Upper lobe of right lung (tissue), 1 donor: ENCODE measurements at places on chromosomes 12 and 14. TPM values are rescaled to one million over a fixed set of nuclear protein-coding genes. Genes with fewer than 3 reads are reported as not detected.

DNA sequence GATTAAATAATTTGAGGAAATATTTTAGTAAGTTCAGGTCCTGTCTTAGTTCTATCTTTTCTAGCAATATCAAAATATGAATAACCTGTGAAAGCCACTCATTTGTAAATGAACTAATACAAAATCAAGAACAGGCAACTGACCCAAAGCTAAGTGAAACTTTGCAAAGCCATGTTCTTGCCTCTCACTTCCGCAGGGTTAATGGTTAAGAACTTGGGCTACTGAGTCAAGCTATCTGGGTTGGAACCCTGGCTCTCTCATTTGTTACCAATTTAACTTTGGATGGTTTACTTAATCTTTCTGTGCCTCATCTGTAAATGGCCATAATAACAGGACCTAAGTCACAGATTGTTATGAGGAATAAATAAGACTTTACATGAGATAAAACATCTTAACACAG, 2.8 kb downstream of the KIF21A start:
- DNase-seq = no peak

DNA sequence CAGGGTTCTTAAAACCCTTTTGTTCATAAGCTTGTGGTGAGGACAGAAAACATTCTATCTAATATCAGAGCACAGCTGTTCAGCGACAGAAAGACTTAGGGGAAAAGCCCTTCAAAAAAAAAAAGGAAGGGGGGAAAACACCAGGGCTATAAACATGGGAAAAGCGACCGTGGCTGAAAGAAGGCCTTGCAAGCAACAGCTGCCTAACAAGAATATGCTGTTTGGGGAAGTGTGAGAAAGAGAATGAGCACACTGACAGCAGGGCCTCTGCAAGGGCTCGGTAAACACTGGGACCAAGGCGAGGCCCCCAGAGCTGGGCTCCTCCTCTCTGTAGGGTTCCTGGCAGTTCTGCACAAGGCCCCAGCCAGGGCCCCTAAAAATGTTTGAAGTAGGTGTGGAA, 27.4 kb upstream of the CCND2 start:
- no peak for DNase-seq

DNA sequence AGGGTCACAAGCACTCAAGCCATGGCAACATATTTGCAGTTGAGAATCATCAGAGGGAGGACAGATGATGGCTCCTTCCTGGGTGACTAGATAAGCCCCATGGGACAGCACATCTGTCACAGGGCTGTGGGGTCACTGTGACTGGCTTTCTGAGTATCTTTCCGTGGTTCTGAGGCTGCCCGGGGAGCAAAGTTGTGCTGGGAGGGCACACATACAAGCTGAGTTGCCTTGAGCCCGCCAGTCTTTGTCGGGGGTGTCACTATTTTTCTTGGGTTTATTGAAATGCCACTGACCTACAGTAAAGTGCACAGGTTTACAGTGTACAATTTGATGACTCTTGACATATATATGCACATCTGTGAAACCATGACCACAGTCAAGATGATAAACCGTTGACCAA, 17.2 kb upstream of the KIF26A start:
- peak; percentile 23 for DNase-seq

GRCh38 chr14:99313234-99313633, 41.2 kb upstream of the BCL11B start:
- DNase-seq = no peak

GRCh38 chr14:71529848-71530247, 402.4 kb upstream of the RGS6 start:
- no peak for DNase-seq

GRCh38 chr12:65907513-65907912, 83.2 kb downstream of the HMGA2 start:
- no peak for DNase-seq

DNA sequence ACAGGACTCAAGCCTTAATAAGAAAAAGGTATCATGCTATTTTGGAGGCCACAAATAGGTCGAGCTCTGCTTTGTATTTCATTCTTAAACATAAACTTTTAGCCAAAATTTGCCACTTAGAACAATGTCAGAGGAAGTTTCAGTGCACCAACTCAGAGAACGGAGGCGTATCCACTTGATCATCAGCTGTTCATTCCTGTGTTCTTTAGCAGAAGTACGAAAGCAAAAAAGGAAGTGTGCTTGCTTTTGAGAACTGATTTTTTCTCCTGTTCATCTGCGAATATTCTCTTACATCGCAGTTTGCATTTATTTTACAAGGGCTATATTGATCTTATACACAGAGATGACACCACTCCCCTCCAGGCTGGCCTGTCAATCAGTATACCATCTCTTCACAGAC, 188.6 kb upstream of the SOX5 start:
- DNase-seq = no peak

GRCh38 chr12:25550186-25550585, 2.9 kb downstream of the LMNTD1 start:
- no peak for DNase-seq

DNA sequence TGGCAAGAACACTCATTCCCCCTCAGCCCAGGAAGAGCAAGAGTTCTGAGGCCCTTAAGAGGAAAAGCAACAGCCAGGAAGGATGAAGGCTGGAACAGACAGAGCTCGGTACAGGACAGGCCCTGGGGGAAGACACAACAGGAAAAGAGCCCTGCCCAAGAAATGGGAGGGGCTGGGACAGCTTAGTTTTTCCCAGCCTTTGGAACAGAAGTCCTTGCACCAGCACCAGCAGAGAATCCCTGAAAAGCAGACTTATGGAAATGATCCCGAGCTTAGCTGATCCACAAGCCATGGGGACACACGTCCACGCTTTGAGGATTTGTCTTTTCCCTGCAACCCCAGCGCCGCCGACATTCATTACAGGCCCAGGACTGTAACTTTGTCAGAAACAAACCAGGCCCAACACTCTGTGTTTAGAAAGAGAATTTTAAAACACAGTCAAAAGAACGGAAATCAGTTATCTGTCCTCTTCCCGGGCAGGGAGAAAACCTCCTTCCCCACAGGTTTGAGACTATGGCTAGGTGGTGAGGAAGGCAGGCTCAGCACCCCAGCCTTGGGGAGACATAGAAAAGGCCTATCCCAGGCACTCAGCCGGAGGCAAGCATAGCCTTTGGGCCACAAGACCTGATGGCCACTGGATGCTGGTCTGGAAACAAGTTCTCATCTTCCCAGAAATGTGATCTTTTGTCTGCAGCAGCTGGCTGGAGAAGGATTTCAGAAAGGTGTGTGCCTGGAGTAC, 4.0 kb upstream of the AVIL start:
- DNase-seq = no peak

- no peak for DNase-seq
Measured at GRCh38 chr12:98178126-98178525, 337.3 kb upstream of the TMPO start.

DNA sequence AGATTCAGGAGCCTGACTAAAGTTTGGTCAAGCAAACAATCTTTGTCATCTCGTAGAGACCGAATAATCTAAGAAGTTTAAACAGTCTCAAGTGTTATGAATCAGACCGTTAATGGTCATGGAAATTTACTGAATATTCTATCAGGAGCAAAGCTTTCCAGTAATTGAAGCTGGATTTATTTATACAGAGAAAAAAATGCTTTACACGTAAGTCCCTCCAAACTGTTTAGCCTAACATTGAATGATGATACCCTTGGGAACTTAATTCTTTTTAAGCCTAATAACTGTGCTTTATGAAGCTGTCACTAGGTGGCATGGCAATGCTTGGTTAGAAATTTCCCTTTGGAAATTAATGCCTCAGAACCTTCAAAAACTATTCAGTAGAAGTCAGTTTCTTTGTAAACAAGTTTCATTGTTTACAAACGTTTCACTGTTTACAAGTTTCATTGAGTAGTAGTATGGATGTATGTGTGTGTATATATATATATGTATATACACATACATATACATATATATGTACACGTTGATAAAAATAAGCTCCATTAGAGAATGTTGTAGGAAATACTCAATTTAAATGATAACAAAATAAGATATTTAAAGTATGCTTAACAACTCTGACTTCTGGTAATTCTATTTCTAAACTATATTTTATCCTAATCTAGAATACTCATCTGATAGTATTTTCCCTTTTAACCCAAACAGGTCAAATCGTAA, 32.1 kb downstream of the DEPDC4 start:
- no peak for DNase-seq

SSPN gene
- 15.6 TPM for total RNA-seq

OR6C2 gene
- total RNA-seq = not detected

NANOG gene
- not detected for total RNA-seq

ZNF26 gene
- 11.4 TPM for total RNA-seq

CLEC2A gene
- total RNA-seq = not detected

SBNO1 gene
- 27.1 TPM for total RNA-seq

SMIM41 gene
- total RNA-seq = 6.1 TPM

PTPRB gene
- total RNA-seq = 196 TPM

RPS6KL1 gene
- 5.1 TPM for total RNA-seq

CLEC6A gene
- 2.0 TPM for total RNA-seq

ACOT6 gene
- not detected for total RNA-seq

ENDOU gene
- total RNA-seq = 0.32 TPM

PMCH gene
- total RNA-seq = not detected
